ENCODE measurements at places on chromosomes 7 and 10.

DNA sequence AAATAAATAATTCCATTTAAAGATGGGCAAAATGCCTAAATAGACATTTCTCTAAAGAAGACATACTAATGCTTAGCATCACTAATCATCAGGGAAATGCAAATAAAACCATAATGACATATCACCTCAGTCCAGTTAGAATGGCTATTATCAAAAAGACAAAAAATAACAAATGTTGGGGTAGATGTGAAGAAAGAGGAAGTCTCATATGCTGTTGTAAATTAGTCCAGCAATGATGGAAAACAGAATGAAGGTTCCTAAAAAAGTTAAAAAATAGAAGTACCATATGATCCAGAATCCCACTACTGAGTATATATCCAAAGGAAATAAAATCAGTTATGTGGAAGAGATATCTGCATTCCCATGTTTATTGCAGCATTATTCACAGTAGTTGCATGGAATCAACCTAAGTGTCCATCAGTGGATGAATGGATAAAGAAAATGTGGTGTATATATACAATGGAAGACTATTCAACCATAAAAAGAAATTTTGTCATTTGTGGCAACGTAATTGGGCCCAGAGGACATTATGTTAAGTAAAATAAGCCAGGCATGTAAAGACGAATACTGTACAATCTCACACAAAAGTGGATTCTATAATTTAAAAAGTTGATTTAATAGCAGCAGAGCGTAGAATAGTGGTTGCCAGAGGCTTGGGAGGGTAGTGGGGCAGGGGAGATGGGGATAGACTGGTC lies 52.0 kb downstream of the TCAF1 start:
- DNase-seq = no peak

GRCh38 chr10:34113504-34114225 lies 701.4 kb downstream of the PARD3 start:
- no peak for DNase-seq

GRCh38 chr7:31186202-31186601 lies 134.1 kb downstream of the ADCYAP1R1 start:
- no peak for DNase-seq

- DNase-seq = no peak
Observed at GRCh38 chr10:109019001-109019424, 904.3 kb downstream of the XPNPEP1 start.
